Activated CD8-positive, alpha-beta T cell treated with anti-CD3 and anti-CD28 coated beads for 36 hours (primary cell): ENCODE measurements at places on chromosomes 12 and 14. TPM values are rescaled to one million over a fixed set of nuclear protein-coding genes. Genes with fewer than 3 reads are reported as not detected.

DNA sequence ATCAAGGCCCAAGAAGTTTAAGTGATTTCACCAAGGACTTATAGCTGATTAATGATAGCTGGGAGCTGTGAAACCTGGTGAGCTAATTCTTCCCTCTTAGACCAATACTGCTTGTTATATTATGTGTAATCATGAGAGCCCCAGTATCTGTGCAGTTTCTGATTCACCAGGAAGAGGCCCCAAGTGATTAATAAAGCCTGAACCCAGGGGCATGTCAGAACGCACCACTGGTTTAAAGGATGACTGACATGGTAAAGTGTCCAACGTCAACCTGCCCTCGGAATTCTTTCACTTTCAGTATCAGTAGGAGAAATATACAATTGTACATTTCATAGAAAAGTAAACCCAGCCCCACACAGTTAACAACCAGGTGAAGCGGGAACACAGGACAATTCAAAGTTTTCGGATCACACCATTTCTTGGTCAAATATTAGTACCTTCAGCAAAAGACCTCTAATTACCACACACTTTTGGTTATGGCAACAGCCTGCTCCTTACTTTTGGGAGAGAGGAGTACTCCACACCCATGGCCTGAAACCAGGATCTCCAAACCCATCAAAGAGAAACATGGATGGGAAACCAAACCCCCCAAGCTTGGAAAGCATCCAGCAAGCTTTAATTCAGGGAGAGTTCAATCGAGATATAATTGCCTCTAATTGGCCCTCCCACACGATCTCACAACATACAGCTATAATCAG, 28.5 kb downstream of the TMCC3 start:
- peak; percentile 71 for DNase-seq

The ITGB7 gene
- 137 TPM for total RNA-seq

- DNase-seq: no peak
Observed at GRCh38 chr12:130506844-130507243, 169.2 kb downstream of the PIWIL1 start.

DNA sequence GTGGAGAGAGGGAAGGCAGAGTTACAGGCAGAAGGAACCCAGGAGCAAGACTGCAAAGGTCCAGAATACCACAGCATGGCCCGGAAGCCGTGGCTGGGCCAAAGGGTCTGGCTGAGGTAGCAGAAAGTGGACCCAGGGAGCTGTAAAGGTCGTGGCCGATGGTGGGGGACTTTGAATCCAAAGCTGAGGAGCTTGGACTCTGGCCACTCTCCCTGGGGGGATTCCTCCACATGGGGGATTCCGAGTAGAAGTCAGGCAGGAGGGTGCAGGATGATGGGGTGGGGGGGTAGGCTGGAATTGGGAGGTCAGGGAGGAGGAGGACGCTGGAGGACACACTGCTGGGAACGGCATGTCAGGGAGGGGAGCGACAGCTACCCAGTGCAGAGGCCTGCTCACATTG, 125.2 kb downstream of the GCH1 start:
- DNase-seq: no peak

GRCh38 chr12:91009319-91009950, 4.7 kb upstream of the EPYC start:
- DNase-seq: no peak

- no peak for DNase-seq
Observed at GRCh38 chr14:55238019-55238680, 33.1 kb upstream of the FBXO34 start.

The ACSM4 gene
- total RNA-seq: not detected

- peak; percentile 53 for DNase-seq
Observed at GRCh38 chr14:24139272-24139934, 2.0 kb downstream of the EMC9 start.

The PSMA3 gene
- total RNA-seq: 401 TPM
